Smooth muscle cell of the brain vasculature (primary cell): ENCODE measurements at places on chromosomes 1 and 21.

DNA sequence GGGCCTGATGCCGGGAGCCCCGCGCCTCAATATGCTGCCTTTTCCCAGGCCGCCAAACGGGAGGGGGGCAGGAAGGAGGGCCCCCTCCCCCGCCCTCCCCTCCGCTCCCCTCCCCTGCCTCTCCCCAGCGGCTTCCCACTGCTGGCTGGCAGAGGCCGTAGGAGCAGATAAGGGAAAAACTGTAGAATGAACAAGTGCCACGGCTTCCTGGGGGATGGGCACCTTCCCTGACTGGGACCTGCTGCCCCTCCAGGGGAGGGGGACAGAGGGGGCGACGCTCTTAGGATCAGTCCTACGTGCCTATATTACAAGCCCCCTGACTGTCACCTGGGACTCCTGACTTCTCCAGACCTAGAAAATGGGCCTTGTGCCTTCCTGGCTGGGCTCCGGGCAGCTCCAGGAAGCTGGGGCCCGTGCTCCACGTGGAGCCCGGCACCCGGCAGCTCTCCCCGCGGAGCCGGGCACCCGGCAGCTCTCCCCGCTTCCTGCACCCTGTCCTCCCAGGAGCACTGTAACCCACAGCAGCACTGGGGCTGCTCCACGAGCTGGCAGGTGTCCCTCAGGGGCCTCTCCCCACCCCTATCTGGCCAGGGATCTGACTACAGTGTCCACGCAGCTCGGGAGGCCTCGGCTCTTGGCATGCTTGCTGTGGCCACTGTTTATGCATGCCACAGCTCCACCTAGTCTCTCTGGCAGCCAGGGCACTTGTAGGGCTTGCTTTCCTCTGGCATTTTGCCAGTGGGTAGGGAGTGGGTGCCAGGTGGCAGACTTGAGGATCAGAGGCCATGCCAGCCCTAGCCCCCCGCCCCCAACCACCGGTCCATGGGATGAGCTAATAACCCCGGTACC is 674 bp upstream of the HES5 start:
- DNase-seq, result no peak

- DNase-seq, result no peak
Measured at GRCh38 chr1:204797401-204797800, 73.3 kb upstream of the NFASC start.

GRCh38 chr1:7954683-7955082 is 6.8 kb upstream of the PARK7 start:
- DNase-seq, result no peak

DNA sequence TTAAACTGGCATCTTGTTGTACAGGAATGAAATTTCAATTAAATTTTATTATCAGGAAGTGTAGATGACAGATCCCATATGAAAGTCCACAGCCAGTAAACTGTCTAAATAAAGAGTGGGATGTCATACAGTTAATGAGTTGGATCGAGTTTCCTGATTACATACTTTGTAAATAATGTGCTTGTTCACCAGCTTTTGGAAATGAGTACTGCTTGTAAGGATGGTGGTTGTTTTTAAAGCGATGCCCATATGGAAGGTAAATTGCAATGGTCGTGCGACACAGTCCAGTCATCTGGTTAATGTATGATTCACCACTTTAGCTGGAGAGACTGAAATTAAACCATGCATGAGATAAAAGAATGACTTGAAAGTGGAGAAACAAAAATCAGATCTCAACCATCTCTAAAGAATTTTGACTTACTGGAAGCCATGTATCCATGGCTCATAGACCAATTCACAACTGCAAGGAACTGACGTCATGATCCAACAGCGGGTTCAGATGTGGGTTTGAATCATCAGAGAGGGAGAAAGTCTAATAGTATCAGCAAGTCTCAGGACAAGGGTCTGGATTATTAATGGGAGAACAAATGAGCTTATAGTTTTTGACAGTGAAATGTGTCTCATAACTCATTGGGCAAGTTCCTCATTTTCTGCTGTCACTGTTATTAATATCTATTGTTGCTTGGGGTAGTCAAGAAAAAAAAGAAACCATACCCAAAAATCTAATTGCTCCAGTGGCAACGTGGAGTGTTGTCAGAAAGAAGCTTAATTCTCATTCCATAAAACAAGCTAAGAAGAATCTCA is 49.0 kb downstream of the MAP10 start:
- no peak for DNase-seq

- no peak for DNase-seq
Measured at GRCh38 chr1:27630859-27631491, 4.0 kb downstream of the FGR start.

GRCh38 chr1:159700312-159700711 is 14.1 kb downstream of the CRP start:
- DNase-seq, result no peak

- DNase-seq, result no peak
Measured at GRCh38 chr1:206926286-206926685, 4.5 kb upstream of the FCMR start.

- no peak for DNase-seq
Measured at GRCh38 chr1:246146804-246147523, 360.1 kb downstream of the SMYD3 start.

- no peak for DNase-seq
Measured at GRCh38 chr1:220149742-220150141, 55.8 kb downstream of the IARS2 start.

DNA sequence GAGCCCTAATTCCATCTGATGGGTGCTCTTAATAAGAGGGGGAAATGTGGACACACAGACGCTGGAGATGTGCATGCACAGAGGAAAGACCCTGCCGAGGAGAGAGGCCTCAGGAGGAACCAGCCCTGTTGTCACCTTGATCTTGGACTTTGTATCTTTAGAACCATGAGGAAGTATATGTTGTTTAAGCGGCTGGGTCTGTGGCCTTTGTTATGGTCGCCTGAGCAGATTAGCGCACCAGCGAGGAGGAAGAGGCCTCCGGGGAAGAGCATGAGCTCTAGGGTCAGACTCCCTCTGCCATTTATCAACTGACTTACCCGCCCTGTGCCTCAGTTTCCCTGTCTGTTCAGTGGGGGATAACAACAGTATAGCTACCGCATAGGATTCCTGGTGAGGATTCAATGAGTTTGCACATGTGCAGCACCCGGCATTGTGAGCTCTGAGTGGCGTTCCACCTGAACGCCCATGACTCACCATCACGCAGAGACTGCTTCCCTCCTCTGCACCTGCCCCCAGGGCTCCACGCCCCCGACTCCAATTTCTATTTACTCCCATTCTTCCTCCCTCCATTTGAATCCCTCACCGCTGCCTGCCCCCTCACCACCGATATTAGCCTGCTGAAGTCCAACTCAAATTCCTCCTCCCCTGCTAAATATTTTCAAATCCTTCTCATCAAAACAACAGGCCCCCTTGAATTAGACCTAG is 67.2 kb downstream of the ATP5PO start:
- no peak for DNase-seq

DNA sequence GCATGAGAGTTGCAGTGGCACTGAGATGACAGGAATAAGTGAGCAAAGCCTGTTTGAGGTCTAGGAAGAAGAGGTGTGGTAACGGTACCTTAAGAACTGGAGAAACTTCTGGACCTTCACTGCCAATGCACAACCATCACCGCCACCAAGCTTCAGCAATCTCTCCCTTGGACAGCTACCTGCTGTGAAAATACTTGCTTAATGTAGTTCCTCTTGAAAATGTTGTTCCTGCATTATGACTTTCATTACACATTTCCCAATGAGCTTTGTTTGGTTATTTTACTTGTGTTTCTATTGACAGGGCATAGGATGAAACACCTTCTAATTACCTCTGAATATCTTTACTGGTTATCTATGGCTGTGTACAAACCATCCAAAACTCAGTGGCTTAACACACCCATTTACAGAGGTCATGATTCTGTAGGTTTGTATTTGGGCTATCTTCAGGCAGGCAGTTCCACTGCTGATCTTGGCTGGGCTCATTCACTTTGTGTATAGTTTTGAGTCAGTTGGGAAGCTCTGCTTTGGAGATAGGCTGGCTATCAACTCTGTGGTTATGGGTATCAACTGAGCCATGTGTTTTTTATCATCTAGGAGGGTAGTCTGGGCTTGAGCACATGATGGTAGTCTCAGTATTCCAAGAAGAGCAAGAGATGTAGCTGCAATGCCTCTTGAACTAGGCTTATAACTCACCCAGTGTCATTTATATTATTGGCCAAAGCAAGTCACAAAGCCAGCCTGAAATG is 149.4 kb downstream of the ELAVL4 start:
- no peak for DNase-seq

DNA sequence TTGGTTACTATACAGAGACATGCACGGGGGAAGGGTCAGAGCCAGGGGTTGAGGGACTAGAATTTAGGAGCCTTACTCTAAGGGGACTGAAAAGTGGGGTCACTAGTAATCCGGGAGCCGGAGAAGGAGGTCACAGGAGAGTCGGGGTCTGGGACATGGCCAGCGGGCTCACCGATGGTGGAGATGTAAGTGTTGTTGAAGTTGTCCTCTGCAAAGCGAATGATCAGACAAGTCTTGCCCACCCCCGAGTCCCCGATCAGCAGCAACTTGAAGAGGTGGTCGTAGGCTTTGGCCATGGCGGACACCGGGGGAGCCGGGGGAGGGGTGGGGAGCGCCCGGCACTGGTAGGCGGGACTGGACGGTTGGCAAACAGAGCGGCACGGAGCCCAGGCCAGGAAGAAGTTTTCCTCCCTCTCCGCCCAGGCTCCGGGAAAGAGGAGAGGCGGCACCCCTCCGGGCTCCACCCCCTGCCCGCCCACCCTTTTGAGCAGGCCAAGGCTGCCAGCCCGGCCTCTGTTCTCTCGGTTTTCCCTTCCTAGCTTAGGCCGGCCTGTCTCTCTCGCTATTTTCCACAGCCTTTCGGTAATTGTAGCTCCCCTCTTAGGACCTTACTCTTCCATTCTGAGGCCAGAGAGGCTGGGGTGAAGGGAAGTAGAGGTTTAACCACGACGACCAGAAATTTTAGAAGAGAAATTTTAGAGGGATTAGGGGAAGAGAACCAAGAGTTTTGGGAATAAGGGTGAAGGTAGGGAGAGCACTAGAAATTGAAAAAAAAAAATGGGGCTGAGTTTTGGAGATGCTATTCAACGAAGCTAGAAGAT is at the start of gene RAB13:
Gene RAB13, minus strand, starts transcription at position 399 of the 821 bp plus-strand sequence. Its CDS starts 103 bp downstream, at position 296.
- no peak for DNase-seq

DNA sequence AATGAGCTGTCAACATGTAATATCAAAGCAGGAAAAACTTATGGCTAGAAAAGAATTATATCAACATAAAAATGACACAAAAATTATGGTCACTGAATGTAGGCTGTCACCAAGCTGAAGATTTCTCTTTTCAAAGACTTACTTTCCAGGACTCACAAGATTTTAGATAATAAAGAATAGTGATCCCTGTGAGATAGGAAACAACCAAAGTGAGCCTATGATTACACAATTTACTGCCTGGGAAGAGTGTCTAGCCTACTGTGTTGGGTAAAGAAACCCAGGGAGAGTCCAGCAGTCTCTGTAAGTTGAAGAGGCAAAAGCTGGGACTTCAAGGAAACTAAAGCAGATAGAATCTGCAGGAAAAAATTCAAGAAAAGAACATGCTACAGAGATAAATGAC is 20.2 kb upstream of the RGS1 start:
- no peak for DNase-seq

GRCh38 chr1:39833621-39834385 is 45.1 kb upstream of the BMP8B start:
- DNase-seq, result no peak

GRCh38 chr1:58803858-58804257 is 20.0 kb upstream of the JUN start:
- DNase-seq, result no peak

- DNase-seq, result no peak
Measured at GRCh38 chr1:113654883-113655282, 104.4 kb downstream of the PHTF1 start.

DNA sequence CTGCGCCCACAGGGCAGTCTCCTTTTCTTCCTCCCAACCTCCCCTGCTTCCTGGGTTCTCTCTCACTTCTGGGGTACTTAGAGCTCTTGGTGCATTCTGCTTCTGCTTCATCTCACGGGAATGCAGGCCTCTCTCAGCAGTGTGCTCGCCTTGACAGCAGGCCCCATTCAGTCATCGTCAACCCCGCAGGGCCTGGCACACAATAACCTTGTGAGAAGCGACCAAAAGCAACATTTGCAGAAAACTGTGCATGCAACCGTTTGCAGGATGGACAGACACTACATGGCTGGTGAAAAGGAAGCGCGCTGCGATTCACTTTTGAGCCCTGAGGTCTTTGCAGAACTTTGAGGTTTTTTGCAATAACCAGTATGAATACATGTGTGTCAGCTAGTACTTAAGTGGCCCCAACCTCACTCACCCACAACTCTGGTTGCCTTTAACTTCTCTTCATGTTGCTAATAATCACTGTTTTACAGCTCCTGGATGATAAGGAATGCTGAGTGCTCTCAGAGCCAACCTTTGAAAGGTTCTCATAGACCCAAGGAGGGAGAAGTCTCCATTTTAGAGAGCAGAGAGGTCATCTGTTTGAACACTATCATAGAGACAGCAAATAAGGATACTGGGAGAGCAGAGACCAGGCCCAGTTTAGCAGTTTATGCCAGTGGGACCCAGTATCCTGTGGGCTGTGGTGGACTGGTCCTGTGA is 2.5 kb upstream of the CD160 start:
- DNase-seq, result peak; percentile 43

DNA sequence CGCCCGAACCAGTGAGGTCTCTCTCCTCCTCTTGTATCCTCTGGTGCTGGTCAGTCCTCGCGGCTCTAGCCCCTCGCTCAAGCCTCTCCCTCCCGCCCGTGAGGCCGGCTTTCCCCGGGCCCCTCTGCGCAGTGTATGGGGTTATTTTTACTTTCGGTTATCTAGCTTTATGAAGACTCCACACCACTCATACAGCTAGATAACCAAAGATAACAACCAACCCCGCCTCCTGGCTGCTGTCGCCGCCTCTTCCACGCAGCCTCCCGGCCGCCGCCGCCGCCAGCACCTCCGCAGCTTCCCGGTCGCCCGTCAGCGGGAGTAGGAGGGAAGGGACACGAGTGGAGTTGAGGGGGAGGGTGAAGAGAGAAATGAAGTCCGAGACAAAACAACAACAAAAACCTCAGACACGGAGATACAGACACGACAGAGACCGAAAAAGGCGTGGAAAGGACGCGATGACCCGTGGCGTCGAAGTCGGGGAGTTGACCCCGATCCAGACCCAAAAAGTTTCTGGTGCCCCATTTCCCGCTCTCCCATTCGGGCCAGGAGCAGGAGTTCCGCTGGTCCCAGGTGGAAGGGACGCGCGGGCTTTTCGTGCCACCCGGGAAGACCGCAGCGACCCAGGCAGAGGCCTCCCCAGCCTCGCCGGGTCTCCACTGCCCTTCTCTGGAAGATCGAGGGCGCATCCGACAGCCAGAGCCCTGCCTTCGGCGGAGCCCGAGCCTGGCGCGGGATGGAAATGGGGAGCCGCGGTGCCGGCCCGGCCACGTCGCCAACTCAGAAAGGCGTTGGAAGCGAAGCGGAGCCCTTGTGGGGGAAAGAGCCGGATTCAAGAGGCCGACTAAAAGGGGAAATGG is 51.4 kb downstream of the RHBG start:
- DNase-seq, result no peak

DNA sequence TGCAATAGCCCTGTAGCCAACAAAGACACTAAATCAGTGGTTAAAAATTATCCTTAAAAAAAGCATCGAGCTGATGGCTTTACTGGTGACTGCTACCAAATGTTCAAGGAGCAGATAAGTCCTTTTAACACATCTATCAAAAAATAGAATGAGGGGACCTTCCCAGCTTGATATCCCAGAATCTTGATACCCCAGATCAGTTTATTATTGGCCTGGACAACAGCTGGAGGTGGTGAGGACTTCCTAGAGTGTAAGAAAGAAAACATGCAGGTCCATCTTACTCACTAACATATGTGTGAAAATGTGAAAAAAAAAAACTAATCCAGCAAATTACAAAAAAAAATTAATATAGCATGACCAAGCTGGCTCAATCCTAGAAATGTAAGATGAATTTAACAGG is 21.3 kb downstream of the CHIT1 start:
- DNase-seq, result no peak

- no peak for DNase-seq
Measured at GRCh38 chr1:182299728-182300616, 91.6 kb downstream of the GLUL start.
